ENCODE measurements at places on chromosomes 3 and 15.

- DNase-seq, result no peak
These were observed 6.1 kb downstream of the DNASE1L3 start for GRCh38 chr3:58204720-58205119.

- no peak for DNase-seq
These were observed 521.8 kb upstream of the CNTN3 start for GRCh38 chr3:75136100-75136897.

DNA sequence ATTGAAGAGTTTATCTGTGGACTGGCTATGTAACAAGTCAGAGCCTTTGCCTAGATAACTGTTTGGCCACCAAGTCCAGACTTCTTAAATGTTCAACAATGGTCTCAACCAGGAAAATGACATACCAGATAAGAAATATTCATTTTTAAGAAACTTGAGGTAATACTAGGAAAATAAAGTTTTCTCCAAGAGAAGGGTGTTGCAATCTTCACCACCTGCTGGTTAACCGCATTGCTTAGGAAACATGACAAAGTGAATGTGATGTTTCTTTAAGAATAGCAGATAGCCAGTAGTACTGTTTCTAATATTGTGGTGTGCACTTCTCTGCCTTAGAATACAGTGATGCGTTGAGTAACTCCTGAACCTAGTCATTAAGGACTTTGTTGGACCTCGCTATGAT lies 321.5 kb upstream of the CADM2 start:
- no peak for DNase-seq

- no peak for DNase-seq
These were observed 851 bp downstream of the AP2M1 start for GRCh38 chr3:184175506-184175905.

DNA sequence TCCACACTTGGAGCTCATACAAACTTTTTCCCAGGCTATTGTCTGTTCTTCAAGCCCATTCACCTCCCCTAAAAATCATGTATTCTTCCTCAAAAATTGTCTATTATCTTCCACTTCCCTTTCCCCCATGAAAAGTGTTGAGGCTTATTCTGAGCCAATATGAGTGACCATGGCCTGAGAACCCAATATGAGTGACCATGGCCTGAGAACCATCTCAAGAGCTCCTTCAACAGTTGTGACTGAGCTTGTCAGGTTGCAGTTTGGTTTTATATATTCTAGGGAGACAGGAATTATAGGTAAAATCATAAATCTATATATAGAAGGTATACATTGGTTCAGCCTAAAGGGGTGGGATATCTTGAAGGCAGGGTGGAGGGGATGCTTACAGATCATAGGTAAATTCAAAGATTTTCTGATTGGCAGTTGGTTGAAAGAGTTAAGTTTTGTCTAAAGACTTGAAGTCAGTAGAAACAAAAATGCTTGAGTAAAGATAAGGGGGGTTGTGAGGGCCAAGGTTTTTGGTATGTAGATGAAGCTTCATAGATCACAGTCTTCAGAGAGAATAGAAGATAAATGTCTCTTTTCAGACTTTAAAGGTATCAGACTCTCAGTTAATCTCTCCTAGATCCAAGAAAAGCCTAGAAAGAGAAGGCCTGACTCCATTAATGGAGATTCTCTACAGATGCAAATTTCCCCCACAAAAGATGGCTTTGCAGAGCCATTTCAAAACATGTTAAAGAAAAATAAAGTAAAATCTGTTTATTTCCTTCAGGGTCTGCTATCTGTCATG lies 95.8 kb downstream of the TGFBR2 start:
- DNase-seq, result no peak

DNA sequence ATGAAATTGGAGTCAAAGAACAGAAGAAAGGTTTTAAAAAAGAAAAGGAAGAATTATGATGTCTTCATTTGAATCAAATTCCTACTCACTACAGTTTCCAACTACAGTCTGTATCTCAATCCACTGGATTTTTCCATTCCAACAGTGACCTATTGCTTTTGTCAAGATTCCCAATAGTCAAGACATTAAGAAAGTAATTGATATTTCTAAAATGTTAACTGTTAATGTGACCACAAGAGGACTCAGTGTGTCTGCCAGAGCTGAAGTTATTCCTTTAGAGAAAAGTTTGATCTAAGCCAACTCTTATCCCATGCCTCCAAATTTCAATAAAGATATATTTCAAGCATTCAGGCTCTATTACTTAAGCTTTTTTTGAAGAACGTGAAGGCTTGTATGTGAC lies 163.2 kb downstream of the CACNA1D start:
- no peak for DNase-seq

- DNase-seq, result no peak
These were observed 168.8 kb upstream of the NDN start for GRCh38 chr15:23855947-23856346.

- DNase-seq, result no peak
These were observed 15.0 kb upstream of the TRANK1 start for GRCh38 chr3:36959821-36960220.

DNA sequence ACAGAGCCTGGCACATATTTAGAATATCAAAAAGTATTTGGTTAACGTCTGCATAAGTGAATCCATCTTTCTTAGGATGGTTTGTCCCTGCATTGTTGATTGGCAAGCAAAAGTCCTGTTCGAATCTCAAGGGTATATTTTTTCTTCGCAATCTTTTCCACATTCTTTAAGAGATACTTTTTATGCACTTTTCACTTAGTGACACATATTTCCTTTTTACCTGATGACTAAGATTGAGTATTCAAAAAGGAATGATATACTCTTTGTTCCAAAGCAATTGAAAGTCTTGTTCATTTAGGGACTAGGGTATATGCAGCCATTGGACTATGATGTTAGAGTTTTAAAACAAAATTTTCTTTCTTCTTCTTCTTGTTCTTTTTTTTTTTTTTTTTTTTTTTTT lies 349.9 kb downstream of the NLGN1 start:
- no peak for DNase-seq

GRCh38 chr3:50873376-50874157 lies 198.8 kb downstream of the DOCK3 start:
- no peak for DNase-seq

GRCh38 chr3:153038779-153039178 lies 123.2 kb upstream of the RAP2B start:
- no peak for DNase-seq

- DNase-seq, result no peak
These were observed 67.6 kb downstream of the TP63 start for GRCh38 chr3:189698811-189699210.

DNA sequence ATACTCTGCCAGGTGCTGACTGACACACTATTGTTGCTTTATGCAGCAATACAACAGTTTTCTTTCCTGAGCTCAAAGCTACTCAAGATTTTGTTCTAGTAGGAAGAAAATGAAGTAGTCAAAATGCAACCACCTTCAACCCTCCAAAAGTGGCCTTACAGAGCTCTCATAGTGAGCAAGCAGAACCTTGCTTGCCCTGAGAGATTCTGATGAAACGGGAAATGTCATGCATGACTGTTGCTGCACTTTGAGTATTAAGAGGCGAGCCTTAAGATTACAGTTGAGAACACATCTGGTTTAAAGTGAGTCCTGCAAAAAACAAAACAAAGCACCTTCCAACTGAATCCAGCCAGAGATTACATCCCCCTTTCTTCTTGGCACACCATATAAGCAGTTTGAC lies 29.7 kb downstream of the MINDY4B start:
- DNase-seq, result no peak

- DNase-seq, result no peak
These were observed 449.9 kb downstream of the OTOL1 start for GRCh38 chr3:161946443-161946960.

DNA sequence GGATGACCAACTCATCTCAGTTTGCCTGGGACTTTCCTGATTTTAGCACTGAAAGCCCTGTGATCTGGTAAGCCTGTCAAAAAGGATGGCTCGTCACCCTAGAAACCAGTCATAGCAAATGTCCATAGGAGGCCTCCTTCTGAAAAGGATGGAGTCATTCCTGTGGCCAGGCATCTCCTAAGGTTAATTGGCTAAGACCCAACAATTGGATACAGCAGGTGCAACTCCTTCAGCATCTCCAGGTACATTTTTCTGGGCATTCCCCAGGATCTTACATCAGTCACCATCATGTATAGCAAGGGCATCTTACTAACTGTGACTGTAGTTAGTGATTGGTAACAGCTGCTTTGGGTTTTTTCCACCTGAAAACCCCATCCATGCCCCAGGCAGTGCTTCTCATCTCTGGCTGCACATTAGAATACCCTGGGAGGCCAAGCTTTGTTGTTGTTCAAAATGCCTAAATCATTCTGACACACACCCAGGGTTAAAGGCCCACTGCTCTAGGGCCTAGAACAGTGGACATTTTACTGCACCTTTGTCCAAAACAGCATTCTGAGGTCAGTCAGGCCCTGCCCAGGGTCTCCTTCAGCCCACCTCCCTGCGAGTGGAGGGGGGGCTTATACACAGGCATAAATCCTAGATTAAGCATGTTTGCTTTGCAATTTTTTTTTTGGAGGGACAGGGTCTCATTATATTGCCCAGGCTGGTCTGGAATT lies 28.3 kb upstream of the GALNT15 start:
- DNase-seq, result no peak

GRCh38 chr15:80633221-80633620 lies 61.9 kb upstream of the ABHD17C start:
- no peak for DNase-seq

GRCh38 chr3:158094235-158095110 lies 11.7 kb downstream of the SHOX2 start:
- no peak for DNase-seq
